IMR-90 (cell line): ENCODE measurements at places on chromosomes 13 and 19.
A peak's percentile ranks its signal among the peaks of the same experiment; 100 is the strongest.

DNA sequence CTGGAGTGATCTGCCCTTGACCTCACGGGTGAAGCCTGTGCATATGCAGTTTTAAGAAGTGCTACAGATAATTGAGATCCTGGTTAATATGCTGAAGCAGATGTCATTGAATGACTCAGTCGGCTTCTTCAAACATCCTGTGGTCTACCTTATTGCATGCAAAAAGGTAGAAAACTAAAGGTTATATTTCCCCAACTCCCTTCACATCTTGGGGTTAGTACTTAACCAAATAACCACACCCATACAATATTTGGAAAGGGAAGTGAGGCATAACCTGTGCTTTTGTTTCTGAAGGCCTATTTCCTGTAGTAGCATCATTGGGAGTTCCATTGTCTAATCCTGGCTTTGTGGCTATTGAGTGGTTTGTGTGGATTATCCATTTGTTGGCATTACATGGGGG lies 58.3 kb downstream of the RAP2A start:
- no peak for DNase-seq

- peak; percentile 79 for DNase-seq
Measured at GRCh38 chr13:37418490-37418889, 180.1 kb downstream of the POSTN start.

GRCh38 chr13:20521364-20522115 lies 4.1 kb downstream of the CRYL1 start:
- DNase-seq: no peak

- DNase-seq: no peak
Measured at GRCh38 chr19:50666346-50667176, 17.3 kb downstream of the C19orf81 start.

DNA sequence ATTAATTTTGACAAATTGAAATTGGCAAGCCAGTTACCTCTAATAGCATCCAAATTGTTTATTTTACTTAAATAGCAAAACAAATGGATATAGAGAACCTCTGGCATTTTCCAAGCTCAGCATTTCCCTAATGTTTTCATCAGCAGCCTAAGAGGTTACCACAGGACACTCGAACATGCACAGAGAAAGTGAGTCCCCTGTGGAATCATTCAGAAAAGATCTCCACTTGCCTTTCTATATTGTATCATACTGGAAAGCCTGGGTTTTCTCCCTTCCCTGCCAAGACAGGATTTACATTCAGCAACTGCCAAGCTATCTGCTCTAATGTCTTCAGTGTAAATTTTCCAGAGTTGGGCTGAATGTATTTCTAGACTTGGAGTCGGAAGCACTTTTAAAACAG lies 188.9 kb downstream of the KCTD12 start:
- DNase-seq: no peak

DNA sequence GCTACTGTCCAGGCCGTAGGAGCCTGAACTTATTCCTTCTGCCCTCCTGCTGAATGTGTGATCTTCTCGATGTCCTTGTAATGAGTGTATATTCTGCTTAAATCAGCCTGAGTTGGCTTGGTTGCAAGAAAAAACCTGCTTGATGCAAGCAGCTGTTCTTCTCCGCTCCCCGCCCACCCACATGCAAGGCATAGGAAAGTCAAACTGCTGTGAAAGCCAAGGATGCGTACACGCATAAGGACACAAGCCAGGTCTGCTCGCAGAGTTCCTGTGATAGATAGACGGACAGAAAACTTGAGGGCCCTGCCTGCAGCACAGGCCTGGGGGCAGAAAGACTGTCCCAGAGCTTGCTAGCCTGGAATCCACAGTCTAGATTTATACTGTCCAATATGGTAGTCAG lies 101.1 kb downstream of the DNAJC15 start:
- no peak for DNase-seq

- no peak for DNase-seq
Measured at GRCh38 chr13:64704121-64704649, 2526.0 kb downstream of the PCDH9 start.

DNA sequence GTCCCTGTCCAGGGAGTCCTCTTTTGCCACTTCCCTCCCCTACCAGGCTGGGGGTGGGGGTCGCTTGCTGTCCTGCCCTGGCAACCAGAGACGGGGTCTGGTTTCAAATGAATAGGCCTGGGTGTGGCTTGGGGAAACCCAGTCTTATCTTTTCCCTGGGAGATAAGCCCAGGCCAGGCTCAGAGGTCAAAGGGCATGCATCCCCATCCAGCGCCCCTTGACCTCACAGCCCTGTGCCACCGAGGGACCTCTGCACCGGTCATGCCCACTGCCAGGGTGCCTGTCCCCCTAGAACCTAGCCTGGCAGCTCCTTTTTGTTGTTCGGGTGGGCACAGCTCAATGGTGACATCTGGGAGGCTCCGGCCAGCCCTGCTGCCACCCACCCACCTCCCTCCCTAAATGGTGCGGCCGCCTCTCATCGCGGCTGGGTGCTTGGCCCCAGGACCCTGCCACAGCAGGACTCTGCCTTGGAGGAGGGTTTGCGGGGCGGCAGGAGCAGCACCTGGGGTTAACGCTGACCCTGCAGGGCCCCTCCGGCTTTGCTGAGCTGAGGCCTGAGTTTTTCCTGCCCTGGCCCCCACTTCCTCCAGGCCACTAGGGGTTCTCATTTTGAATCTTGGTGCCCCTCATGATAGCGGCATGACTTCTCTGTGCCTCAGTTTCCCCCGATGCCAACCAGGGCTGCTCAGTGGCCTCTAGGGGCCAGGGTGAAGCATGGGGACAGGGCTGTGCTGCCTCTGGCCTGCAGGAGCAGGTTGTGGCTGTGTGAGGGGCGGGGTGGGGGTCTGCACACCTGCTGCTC lies 2.9 kb upstream of the CERS1 start:
- DNase-seq: no peak

GRCh38 chr19:53537121-53537520 lies 824 bp upstream of the ZNF331 start:
- DNase-seq: no peak

DNA sequence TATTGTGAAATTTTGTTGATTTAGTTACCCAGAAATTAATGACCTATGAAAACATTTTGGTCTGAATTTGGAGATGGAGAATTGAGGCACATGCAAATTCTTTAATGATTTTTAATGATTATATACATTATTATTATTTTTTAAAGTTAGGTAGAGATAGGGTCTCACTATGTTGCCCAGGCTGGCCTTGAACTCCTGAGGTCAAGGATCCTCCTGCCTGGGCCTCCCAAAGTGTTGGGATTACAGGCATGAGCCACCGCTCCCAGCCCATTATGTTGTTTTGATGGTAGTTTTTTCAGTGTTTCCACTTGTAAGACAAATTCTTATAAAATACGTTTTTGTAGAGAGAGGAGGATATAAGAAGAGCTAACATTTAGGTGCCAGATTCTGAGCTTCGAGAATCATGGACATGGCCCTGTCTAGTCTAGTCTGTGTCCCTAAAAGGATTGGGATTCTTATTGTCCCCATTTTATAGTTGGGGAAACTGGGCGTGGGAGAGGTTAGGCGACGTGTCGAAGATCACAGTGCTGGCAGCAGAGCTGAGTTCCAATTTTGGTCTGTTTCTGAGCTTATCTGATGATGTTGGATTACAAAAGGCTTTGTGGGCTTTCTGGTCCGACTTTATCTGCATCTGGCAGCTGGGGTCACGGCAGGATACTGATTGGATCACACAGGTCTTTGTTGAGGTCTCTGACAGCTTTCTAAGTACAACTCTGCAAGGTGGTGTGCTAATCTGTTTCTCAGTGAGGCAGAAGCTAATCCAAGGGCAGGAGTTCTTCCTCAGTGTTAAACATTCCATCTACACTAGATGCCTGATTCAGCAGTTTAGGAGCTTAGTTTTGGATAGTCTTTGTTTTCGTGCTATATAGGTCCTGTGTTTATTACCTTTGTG lies 7.5 kb upstream of the WDR88 start:
- no peak for DNase-seq

GRCh38 chr13:44414716-44415115 lies 41.1 kb downstream of the SERP2 start:
- DNase-seq: no peak

DNA sequence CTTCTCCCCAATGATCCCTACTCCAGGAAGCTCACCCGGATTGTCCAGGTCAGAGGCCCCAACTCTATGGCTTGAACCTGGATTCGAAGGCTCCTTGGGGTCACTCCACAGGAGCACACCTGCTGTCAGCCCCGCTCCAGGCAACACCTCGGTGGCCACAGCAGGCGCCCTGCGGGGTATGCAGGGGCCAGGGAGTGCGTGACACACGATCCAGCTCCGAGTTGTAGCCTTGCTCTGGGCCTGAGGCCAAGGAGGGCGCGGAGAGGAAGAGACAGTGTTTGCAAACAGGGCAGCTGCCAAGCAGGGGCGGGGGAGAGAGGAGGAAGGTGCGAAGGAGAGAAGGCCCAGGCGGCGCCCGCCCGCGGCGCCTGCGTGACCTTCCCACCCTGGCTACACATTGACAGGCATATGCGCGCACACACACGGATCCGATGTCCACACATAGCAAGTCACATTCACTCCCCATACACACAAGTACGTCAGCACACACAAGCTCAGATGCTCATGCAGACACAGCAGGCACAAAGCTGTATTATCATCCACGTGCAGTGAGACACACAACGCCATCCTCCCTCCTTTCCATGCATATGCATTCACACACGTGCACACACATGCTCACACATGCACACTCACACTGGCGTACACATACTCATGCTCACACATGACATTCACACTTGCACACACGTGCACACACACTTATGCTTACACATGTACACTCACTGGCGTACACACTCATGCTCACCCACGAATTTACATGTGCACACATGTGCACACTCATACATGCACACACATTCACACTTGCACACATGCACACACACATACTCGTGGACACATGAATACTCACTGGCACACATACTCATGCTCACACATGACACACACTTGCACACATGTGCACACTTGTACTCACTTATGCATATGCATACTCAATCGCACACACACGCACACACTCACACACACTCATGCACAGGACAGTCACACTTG lies 10.4 kb downstream of the SBK2 start:
- DNase-seq: peak; percentile 87

GRCh38 chr13:43339805-43340550 lies 316.6 kb downstream of the DNAJC15 start:
- DNase-seq: peak; percentile 41

DNA sequence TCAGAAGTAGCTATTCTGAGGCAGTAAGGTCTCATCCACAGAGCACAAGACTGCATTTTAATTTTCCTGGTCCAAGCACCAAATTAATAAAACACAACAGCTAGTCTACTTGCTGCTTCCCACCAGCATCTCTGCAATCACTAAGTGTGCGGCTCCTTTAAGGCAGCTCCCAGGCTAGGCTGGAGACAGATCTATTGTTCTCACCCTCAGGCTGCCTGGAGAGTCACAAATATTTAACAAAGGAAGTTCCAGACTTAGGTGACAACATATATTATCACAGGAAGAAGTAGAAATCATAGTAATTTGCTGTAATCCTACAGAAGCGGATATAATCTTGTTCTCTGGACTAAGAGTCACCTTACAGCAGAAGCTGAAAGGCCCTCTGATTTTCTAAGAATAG lies 2.2 kb upstream of the EID2 start:
- no peak for DNase-seq

DNA sequence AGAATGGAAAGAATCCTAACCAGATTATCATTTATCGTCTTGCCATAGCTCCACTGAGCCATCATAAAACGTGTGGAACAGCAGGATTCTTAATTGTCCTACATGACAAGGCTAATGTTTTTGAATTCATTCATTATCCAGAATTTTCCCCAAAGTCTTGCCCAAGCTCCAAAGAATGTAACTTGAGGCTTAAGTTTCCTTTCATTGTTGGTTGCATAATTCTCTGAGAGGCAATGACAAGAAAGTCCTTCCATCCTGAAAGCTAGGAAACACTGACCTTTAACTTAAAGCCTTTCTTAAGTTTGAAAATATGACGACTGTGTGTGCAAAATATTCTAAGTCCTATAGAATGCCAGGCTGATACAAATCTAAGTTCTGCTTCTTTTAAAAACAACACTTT lies 546.1 kb downstream of the SUCLA2 start:
- peak; percentile 40 for DNase-seq

DNA sequence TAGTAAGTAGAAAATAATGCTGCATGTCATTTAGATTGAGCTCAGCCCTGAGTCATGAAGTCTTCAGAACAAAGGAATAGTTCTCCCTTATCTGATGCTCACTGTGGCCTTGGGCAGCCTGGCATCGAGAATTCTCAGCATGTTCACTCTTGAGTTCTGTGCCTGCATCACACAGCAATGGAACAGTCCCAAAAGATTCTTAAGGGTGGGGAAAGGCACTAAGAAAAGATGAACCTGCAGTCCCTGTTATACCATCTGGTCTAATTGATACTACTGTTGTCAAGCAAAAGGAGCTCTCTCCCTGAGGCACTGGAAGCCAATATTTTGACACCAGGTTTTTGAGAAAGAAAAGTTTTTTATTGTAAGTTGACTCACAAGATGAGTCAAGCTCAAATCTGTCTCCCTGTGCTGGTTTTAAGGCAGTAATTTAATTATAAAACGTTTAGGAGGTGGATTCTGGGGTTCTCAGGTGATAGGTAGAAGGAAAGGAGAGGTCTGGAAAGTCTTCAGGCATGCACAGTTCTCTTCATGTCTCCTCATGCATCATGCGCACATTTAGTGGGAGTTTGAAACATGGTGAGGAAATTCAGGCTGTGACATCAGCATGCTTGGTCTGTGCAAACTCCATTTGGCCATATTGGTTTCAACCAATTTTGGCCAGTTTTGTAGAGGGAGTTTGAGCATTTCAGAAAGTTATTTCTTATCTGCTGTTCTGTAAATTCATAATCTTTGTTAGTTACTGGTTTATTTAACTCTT lies 38.1 kb upstream of the ZNF766 start:
- peak; percentile 1 for DNase-seq

- no peak for DNase-seq
Measured at GRCh38 chr19:51145916-51146493, 3.9 kb downstream of the SIGLEC7 start.

GRCh38 chr19:16628984-16629691 lies 1.1 kb upstream of the MED26 start:
- peak; percentile 72 for DNase-seq

- no peak for DNase-seq
Measured at GRCh38 chr19:15468675-15469512, 4.5 kb upstream of the RASAL3 start.

DNA sequence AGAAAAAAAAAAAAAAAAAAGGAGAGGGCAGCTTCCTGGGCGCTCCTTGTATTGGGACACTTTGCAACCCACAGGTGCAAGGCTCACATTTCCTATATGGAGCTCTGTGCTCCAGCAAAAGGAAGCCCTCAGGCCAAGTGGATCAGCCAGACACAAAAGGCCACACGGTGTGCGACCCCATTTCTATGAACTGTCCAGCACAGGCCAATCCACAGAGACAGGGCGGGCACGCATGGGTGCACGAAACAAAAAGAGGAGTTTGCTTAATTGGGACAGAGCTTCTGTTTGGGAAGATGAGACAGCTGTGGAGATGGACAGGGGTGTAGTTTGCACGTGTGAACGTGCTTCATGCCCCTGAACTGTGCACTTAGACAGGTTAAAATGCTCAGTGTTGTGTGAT lies 31.6 kb upstream of the MATK start:
- no peak for DNase-seq

- DNase-seq: no peak
Measured at GRCh38 chr19:15276620-15277215, 44.5 kb upstream of the EPHX3 start.
